ENCODE measurements at places on chromosomes 13 and 19.

DNA sequence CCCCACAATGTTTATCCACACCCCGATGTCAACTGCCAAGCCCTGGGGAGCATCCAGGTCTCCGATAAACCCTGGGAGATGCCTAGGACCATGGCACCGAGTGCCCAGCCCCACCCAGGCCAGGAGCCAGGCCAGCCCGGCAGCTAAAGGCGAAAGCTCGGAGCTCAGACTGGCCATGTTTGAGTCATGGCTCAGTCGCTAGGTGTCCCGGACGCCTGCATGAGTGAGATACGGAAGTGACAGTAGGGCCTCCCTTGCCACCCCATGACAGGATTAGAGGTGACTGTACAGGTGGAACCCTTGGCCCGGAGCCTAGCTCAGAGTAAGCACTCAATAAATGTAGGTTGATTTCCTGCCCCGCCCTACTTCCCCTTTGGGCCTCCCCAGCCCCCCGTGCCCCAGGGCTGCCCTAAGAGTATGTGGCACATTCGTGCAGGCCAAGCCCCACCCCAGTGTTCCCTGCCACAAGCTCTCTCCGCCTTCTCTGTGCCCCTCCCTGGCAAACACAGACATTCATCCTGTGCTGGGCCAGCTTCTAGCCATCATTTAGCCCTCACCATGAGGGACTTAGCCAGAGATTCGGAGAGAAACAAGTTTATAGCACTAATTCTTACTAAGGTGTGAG, 5.8 kb upstream of the TPM4 start:
- peak; percentile 79 for DNase-seq

DNA sequence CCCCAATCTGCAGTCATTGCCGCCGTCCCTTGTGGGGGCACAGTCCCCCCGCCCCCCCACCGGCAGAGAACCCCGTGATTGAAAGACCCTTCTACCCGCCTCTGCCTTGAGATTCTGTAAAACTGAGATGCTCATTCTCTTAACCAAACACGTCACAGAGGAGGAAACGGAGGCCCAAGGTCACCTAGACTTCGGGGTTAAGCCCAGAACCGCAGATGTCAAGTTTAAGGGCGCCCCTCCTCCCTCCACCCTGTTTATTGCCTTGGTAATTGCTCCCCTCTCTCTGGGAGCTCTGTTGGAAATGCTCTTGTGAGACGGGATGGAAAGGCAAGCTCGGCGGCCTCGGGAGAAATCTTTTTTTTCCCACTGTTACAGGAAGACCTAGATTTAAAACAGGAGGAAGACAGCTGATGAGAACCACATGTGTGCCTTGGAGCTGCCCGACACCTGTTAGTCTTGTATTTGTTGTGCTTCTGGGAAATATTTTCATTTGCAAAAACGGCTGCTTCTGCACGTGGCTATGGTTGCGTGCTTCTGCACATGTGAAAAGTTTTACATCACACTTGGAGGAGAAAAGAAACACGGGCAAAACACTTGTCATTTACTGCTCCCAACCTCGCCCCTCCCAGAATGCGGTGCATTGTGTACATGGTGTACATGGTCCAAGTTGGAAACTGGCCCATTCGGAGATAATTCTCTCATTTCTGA, 1.1 kb upstream of the MED26 start:
- DNase-seq, result no peak

GRCh38 chr19:55857974-55858373, 21.6 kb downstream of the NLRP4 start:
- DNase-seq, result no peak

- no peak for DNase-seq
These were observed 98.8 kb upstream of the SERP2 start for GRCh38 chr13:44274771-44275205.

DNA sequence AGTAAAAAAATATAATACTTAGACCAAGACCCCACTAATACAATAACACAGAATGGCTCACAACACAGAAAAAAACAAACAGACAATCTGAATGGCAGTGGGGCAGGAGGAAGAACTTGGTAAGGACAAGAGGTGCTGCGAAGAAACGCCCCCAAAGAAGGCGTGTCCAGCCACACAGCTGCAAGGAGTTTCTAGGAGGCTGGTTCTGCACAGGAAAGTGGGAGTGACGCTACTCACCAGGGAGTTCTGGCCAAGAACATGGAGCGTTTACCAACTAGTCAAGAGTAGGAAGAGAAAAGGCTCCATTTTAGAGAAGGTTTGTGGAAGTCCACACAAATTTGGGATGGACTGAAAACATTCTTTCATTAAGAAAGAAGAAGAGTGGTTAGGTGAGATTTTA, 95.3 kb upstream of the SLC15A1 start:
- DNase-seq, result no peak

- DNase-seq, result no peak
These were observed 6.2 kb downstream of the TINCR start for GRCh38 chr19:5561559-5561958.

DNA sequence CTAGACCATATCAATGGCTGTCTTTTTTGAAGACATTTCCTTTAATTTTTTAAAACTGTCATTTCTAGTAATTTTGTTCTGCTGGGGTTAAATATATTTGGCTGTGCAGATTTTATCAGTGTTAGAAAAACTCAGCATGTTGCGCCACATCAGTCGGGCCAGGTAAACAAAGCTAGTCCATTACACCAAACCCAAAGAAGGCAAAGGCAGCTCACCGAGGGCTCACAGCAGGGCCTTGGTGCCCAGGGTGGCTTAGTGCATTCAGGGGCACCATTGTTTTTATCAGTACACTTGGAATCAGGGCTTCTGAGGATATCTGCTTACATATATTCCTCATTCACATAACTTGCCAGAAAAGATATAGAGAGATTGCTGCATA, 22.2 kb downstream of the SPATA13 start:
- no peak for DNase-seq

DNA sequence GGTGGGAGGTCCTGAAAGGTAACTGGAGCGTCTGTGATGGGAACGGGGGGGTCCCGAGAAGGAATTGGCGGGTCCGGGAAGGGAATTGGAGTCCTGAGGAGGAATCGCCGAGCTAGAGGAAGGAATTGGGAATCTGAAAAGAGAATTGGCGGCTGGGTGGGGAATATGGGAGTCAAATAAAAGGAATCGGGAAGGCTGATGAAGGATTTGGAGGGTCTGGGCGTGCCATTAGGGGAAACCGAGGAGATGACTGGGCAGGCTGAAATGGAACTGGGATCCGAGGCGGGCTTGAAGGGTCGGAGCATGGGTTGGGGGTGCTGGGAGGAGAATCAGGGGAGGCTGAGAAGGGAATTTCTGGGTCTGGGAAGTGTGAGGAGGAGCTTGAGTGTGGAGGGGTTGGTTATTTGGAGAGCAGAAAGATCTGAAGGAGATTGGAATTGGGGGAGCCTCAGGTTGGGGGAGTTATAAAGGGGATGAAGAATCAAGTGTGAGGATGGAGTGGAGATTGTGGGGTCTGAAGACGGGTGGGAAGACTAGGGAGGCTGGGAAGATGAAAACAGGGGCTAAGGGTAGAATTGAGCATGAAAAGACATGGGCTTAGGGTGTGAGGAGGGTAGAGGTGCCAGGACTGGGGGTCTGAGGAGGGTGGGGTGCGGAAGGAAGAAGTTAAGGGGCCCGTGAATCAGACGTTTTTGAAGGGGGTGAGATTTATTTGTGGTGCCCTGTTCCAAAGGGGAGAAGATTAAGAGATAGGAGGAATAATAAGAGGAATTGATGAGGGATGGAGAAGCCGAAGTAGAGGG, 718 bp downstream of the ACTN4 start:
- no peak for DNase-seq

GRCh38 chr13:50668691-50669271, 174.7 kb downstream of the DLEU7 start:
- DNase-seq, result no peak

DNA sequence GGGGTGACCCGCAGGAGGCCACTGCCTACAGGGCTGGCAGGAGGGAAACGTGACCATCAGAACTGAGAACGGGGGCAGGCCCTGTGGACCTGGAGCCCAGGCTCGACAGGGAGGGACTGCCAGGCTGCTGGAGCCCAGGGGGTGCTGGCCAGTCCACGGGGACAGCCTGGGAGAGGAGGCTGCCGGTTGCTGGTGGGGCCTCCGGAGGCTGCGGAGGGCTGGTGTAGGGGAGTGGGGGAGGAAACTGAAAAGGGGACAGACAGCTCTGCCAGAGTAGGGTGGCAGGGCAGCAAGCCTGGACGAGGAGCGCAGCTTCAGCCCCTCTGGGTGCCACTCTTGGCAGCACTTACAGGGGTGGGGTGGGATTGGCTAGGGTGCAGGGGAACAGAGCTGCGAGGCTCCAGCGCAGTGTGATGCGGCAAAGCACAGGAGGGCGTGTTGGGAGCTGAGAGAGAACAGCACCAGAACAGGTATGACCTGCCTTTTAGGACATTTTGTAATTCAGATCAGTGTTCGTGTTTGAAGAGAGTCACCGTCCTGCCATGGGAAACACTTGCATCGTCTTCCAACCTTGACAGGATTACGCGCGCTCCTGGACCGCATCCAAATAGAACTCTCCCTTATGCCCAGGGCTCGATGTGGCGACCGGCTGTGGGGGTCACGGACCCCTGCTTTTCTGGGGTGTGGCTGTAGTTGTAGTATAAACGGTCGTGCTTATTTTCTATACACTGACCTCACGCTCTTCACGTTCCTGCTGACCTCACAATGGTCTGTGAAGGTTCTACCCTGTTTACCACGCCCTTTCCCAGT, 19.9 kb upstream of the ARHGEF7 start:
- DNase-seq, result no peak

- no peak for DNase-seq
These were observed 144.8 kb downstream of the IER2 start for GRCh38 chr19:13294812-13295567.

- DNase-seq, result no peak
These were observed 2.2 kb downstream of the S1PR2 start for GRCh38 chr19:10228920-10229319.

DNA sequence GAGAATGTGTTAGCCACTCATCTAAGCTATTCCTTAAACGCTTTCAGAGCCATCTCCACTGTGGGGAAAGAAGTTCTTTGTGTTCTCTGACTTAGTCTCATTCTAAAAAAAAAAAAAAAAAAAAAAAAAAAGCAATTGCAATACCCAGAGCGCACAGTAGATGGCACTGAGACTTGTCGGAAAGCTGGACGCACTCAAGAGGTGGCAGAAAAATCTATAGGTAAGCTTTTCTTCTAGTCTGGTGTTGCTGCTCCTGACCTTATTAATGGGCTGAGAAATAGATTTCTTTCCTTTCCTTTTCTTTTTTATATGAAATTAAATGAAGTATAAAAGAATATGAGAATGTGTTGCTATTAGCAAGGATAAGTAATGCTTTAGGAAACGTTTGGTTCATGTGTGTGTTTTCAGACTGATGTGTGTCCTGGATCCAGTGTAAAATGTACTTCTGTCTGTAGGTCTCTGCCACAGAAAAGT, 4.7 kb upstream of the GJB2 start:
- DNase-seq, result no peak

DNA sequence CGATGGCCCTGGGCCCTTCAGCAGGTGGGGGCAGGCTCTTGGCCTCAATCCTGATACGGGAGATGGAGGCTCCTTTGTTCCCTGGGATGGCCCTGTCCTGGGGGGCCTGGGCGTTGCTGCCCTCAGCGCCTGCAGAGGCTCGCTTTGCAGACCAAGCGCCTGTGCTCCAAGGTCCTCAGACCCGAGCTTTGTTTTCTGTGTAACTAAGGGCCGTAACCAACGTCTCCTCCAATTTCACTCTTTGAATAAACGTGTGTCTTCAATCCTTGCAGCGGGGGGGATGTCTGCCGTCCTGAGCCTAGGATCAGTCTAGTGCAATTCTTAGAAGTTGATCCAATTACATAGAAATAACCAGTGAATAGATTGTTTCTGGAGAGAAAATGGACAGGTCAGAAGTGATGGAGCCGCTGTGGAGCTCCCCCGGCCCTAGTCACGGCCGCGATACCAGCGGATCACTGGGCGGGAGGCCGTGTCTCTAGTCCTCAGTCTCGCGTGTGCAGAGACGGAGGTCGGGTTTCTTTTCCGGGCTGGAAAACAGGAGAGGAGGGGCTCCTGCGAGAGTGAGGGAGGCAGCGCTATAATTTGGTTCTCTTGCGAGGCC, 5.3 kb downstream of the PTBP1 start:
- no peak for DNase-seq

DNA sequence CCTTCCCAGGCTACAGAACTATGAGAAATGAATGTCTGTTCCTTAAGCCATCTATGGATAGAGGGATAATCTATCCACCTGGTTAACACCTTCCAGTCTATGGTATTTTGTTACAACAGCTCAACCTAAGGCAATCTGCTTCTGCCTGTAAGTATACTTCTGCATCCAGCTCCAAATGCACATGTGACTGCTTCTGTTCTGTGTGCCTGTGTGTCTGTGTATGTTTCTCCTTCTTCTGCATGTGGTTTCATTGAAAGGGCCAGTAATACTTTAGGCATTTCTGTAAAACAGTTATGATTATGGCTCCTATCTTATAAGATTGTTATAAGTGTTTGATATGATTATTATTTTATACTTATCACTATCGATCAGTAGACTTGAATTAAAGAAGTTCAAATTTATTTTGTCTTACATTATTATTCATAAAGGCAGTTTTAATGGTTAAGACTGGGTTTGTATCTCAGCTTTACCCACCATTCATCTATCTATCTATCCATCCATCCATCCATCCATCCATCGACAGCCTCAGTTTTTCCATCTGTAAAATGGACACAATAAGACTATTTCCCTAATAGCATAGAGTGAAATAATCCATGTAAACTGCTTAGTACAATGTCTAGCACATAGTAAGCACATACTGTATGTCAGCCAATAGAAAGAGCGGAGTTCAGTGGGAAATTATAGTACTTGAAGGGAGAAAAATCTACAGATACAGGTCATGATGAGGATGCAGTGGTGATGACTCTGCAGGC, 37.5 kb upstream of the TM9SF2 start:
- DNase-seq, result no peak

- DNase-seq, result peak; percentile 7
These were observed 73.2 kb upstream of the MEDAG start for GRCh38 chr13:30832845-30833332.

- DNase-seq, result no peak
These were observed 70.1 kb downstream of the RASA3 start for GRCh38 chr13:114062341-114062740.

DNA sequence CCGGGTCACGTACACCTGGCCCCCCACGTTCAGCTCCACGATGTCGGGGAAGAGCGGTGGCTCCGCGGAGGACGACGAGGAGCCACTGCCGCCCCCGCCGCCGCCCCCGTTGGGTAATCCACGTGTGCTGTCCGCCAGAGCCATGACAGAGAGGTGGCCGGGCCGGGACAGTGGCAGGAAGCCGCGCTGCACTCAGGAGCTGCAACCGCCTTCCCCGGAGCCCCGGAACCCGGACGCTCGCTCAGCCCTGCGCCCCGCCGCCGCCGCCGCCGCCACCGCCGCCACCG, 257 bp downstream of the KCTD12 start:
- DNase-seq, result no peak

- no peak for DNase-seq
These were observed 73.9 kb upstream of the GPR183 start for GRCh38 chr13:99380921-99381645.

- DNase-seq, result peak; percentile 85
These were observed at the start of gene KASH5 for GRCh38 chr19:49387936-49388372. KASH5 (plus strand) TSS chr19:49388249; CDS start chr19:49390884, 2,635 bp downstream.

- DNase-seq, result no peak
These were observed 27.7 kb upstream of the ARGLU1 start for GRCh38 chr13:106595625-106596024.

- DNase-seq, result peak; percentile 20
These were observed 605 bp downstream of the CAPNS1 start for GRCh38 chr19:36140304-36141038.

- no peak for DNase-seq
These were observed 67.1 kb upstream of the HTR2A start for GRCh38 chr13:46963904-46964303.

All from activated T-cell treated with anti-CD3 and anti-CD28 coated beads for 1 hour (primary cell).